A549 treated with DMSO at 1 μM for 4 hours (cell line): ENCODE measurements at places on chromosomes 2 and 18. TPM values are rescaled to one million over a fixed set of nuclear protein-coding genes. Genes with fewer than 3 reads are reported as not detected.

Gene CCDC141
- total RNA-seq = not detected in 5 replicates

Gene PSD4
- total RNA-seq = 9.1 to 11.2 TPM (median 10.6 TPM) in 5 replicates

Gene OTOS
- total RNA-seq = 0.21 TPM in 1 of 5 replicates, not detected in the others

Gene REG1B
- total RNA-seq = not detected in 5 replicates

Gene CD302
- 2.0 to 2.8 TPM (median 2.4 TPM) in 5 replicates for total RNA-seq

Gene FOXI3
- not detected in 5 replicates for total RNA-seq

Gene NPPC
- total RNA-seq = 0.35 to 0.50 TPM (median 0.37 TPM) in 3 of 5 replicates, not detected in the others

Gene LMAN2L
- 19.8 to 26.3 TPM (median 25.3 TPM) in 5 replicates for total RNA-seq

Gene CIAO1
- 71.0 to 95.6 TPM (median 90.4 TPM) in 5 replicates for total RNA-seq

Gene SLC5A7
- total RNA-seq = not detected in 5 replicates

Gene SLC25A12
- 12.3 to 16.3 TPM (median 14.8 TPM) in 5 replicates for total RNA-seq

Gene CHRNG
- total RNA-seq = not detected in 5 replicates

Gene SLC9A4
- total RNA-seq = not detected in 5 replicates

Gene PSME4
- total RNA-seq = 41.5 to 45.4 TPM (median 44.4 TPM) in 5 replicates

Gene RGPD4
- total RNA-seq = 0.02 to 0.08 TPM (median 0.05 TPM) in 4 of 5 replicates, not detected in the other

Gene ACVR1
- 30.4 to 35.3 TPM (median 33.4 TPM) in 5 replicates for total RNA-seq

Gene TAF4B
- total RNA-seq = 5.2 to 7.0 TPM (median 5.3 TPM) in 5 replicates

Gene MC2R
- total RNA-seq = not detected in 5 replicates

Gene OTX1
- 2.6 to 4.3 TPM (median 3.8 TPM) in 5 replicates for total RNA-seq

Gene GRHL1
- total RNA-seq = 1.2 to 1.7 TPM (median 1.2 TPM) in 5 replicates

Gene CTAGE1
- total RNA-seq = not detected in 5 replicates

Gene KIF1A
- total RNA-seq = 0.62 to 0.84 TPM (median 0.78 TPM) in 5 replicates
